Activated effector memory CD4-positive, alpha-beta T cell treated with anti-CD3 and anti-CD28 coated beads, Interleukin-2, amount 50 U/mL, for 16 hours (primary cell): ENCODE measurements at places on chromosomes 5 and 9.

GRCh38 chr9:33445389-33446239 is 1.8 kb downstream of the AQP3 start:
- peak; percentile 71 for DNase-seq

GRCh38 chr5:95927927-95928723 is 33.5 kb downstream of the ELL2 start:
- no peak for DNase-seq

DNA sequence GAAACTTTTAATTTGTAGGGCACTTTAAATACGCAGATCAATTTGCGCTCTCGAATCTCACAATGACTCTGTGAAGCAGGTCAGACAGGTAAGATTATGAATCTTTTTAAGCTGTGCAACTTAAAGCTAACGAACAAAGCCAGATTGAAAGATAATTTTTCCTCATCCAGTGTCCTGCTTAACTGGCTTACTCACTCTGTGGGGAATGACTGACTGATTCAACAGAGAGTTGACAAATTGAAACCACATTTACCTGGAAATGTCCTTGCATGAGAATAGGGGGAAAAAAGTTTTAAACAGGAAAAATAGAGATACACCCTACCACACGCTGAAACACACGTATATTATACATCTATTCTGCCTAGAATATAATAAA is 187.9 kb downstream of the MAN2A1 start:
- no peak for DNase-seq

GRCh38 chr5:65932676-65933075 is 6.3 kb downstream of the ERBIN start:
- DNase-seq, result no peak

GRCh38 chr5:168851902-168852321 is 272.7 kb upstream of the PANK3 start:
- no peak for DNase-seq

DNA sequence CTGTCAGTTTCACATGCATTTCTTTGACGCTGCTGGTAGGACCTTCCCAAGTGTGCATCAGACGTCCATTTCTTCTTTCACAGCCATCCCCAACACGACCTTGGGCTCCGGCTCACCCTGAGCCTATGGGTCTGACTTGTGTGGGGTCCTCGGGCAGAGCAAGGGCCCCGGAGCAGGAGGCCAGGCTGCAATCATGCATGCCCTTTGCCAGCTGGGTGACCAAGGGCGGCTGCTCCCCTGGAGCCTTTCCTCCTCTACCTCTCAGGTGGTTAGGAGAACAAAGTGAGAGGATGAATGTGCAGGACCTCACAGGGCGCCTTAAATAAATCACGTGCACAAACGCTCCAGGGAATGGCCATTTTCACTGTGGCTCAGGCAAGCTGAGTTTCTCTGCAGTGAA is 33.2 kb downstream of the TERT start:
- DNase-seq, result no peak

DNA sequence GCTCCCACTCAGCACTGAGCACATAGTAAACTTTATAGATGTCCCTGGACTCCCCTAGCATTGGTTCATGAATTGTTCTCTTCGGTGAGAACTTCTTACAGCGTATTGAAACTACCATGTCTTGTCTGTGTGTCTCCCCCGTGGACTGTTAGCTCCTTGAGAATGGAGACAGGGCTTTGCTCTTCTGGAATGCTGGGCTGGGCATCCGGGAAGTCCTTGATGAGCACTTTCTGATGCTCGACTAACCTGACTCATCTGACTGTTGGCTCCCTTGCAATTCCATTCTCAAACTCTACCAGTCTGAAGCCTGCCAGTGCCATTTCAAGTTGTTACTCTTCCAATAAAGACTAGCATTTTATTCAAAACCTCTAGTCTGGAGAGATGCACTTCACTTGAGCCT is 15.0 kb upstream of the PFDN1 start:
- no peak for DNase-seq

GRCh38 chr5:28810751-28811136 is 1772.4 kb upstream of the CDH9 start:
- DNase-seq, result no peak

GRCh38 chr5:179408611-179409010 is 63.4 kb upstream of the ADAMTS2 start:
- DNase-seq, result no peak

DNA sequence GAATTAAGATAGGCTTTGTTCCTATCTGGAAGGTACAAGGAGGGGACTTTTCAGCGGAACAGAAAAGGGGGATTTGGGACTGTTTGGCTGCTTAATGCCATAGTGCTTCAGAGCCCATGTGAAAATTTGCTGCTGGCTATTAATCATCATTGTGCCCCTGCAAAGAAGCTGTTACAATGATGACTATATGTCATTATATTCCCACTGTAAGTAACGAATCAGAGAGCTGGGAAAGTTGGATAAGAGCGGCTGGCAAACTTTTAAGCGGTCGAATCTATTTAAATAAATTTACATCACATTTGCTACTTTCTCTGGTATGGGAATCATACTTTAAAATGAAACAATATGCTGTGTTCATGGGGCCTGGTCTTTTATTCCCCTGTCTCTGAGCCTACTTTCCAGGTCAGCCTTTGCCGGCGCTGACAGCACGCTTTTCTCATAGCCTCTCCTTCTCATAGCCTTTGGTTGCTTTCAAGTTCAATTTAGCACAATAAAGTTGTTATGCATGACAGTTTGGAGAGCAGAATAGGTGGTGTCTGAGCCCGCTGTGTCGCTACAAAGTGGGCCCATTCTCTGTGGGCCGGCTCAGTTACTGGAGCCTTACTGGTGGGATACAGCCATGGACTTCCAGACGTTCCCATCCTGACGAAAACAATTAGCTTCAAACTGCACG is 271.2 kb upstream of the TMEM161B start:
- DNase-seq, result no peak

DNA sequence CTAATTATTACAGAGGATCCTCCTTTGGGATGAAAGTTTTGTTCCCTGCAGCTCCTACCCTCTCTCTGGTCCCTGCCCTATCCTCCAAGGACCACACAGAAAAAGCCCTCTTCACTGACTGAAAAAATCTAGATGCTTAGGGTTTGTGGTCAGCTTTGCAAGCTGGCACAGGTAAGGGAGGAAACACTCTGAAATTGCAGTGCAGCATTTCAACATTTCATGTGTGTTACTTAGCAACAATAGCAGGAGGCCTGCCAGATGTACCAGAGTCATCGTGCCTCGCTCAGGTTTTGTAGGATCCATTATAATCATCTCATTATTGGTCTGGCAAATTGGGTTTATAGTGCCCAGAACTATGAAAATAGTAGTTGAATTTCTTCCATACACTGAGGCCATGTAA is 109.5 kb downstream of the PALM2AKAP2 start:
- no peak for DNase-seq

DNA sequence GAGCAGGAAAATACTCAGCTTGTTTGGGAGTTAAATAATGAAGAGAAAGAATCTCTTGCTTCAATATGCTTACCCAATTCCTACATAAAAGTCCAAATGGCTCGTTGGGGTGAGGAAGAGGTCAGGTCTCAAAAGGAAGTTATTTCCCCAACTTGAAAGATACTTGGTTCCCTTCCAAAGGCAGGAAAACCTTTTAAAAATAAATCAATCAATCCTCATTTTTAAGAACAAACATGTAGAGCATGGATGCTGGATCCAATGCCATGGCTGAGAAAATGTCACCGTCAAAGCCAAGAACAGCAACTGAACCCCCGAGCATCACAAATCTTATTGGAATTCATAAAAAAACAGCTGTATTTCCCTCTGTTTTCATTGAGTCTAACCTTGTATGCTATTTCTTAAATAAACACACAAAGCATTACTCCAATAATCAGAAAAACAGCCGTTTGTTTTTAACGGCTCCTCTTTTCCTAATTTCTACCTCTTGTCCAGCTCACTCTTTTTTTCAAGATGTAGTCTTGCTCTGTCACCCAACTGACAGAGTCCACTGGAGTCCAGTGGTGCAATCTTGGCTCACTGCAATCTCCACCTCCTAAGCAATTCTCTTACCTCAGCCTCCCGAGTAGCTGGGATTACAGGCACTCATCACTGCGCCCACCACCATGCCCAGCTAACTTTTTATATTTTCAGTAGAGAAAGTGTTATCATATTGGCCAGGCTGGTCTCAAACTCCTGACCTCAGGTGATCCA is 140.7 kb downstream of the GNA14 start:
- no peak for DNase-seq

DNA sequence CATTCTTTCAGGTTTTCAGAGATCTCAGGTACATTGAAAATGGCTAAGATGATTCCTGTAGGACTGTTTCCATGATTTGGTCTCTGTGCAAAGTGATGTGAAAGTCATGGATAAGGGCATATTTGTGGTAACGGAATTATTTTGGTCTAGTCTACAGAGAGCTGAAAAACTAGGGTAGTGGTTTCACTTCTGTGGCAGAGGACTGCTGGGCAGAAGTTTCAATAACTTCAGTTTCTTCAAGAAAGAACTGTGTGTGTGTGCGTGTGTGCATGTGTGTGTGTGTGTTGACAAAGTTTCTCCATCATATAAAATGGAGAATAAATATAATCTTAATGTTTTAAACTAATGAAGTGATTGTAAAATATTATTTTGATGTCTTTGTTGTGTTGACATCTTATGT is 4.3 kb downstream of the CNOT8 start:
- DNase-seq, result no peak

DNA sequence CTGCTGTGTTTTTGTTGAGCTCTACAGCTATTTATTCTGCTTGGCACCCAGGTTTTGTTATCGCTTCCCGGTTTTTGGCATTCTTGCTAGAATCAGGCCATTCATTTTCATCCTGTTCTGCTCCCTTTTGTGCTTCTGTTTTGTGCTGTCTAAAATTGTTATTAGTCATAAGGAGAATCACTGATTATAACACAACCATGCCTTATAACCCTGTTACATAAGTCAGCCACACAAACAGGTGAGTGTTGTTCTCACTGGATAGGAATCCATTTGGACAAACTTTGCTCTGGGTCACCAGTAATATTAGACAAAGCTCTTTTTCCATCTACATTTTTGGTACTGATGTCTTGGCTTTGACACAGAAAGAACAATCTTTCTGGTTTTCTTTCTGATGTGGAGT is 622.8 kb downstream of the PSAT1 start:
- DNase-seq, result no peak

GRCh38 chr5:132220491-132220890 is 7.2 kb downstream of the P4HA2 start:
- no peak for DNase-seq

DNA sequence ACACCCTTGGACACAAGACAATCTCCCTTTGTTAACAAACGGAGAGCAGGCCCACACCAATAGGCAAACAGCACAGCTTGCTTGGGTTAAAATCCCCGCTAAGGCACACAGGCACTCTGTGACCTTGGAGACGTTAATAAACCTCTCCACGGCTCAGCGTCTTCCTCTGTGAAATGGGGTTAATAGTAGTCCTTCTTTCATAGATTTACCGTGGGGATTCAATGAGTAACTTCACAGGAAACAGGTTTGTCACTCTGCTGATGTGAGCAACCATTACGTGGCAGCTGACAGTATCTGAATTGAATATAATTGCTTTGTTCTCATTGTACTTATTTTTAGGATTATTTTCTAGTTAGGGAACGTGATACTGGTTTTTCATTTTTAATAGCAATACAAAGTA is 65.2 kb upstream of the ADRA1B start:
- no peak for DNase-seq

DNA sequence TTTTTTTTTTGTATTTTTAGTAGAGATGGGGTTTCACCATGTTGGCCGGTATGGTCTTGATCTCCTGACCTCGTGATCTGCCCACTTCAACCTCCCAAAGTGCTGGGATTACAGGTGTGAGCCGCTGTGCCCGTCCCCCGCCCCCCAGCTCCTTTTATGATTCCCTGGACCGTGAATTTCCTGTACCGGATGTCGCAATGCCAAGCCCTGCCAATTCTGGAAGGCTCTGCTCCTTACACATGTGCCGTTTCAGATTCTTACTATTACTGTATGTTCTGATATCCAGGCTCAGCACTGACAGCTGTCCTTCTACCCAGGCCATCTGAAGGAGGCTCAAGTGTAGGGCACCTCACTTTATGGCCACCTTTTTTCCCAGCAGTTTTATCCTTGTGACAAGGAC is 100.1 kb downstream of the PLCXD3 start:
- DNase-seq, result no peak

GRCh38 chr5:136909906-136910305 is 544.6 kb upstream of the TRPC7 start:
- no peak for DNase-seq

GRCh38 chr5:79856456-79857055 is 134.5 kb downstream of the MTX3 start:
- DNase-seq, result no peak

DNA sequence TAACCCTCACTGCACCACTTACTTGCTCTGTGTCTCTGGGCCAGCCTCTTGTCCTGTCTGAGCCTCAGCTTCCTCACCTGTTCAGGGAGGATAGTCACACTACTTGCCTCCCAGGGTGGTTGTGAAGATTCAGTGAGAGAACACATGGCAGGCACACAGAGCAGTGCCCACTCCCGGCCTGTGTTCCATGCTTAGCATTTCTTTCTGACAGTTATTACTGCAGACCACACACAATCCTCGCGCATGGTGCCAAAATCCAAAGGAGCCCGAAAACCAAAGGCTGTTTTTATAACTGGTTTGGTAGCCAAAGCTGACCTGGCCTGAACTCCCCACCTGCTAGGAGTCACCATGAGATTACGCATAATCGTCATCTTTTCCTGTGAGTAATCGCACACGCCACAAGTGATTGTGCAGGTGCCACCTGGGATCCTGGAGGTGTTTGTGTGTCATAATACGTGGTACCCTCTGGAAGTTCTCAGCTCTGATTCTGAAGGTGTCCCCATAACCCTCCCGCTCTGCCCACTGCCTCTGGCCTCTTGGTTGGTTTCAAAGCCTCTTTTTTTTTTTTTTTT is 84.6 kb upstream of the FBXW11 start:
- DNase-seq, result peak; percentile 44

DNA sequence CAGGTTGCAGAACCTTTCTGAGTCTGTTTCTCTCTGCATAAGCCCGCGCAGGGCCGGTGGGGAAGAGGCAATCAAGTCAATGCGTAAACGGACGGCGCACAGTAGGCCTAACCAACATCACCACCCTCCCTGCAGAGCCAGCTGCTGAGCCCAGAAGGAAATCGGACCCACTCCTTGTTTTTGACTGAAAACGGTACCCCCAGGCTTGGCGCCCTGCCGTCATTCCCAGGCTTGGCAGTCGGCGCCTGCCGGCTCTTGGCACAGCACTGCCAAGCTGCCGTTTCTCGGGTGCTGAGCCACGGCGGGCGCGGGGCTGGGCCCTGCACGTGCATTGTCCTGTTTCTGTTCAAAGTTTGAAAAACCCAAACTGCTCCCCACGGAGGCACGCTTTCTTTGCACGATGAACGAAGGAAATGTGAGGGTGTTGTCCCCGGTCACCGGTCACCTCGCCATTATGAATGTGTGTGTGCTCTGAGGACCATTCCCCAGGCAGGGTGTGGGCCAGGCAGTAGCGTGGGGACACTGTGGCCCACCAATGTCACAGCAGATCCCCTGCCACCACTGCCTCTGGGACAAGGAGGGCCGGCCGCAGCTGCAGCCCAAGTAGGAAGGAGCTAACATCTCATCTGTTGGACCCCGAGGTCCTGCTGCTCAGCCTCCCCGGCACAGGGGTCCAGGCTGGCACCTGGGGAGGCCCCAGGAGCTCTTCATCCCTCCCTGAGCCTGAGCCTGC is 20.1 kb downstream of the FIBCD1 start:
- DNase-seq, result no peak

- peak; percentile 84 for DNase-seq
Observed at GRCh38 chr5:142770650-142771609, 753 bp downstream of the ARHGAP26 start.
